Activated T-helper 1 cell treated with Interleukin-2 at 50 U/mL for 16 hours (primary cell): ENCODE measurements at places on chromosomes 4 and X.

DNA sequence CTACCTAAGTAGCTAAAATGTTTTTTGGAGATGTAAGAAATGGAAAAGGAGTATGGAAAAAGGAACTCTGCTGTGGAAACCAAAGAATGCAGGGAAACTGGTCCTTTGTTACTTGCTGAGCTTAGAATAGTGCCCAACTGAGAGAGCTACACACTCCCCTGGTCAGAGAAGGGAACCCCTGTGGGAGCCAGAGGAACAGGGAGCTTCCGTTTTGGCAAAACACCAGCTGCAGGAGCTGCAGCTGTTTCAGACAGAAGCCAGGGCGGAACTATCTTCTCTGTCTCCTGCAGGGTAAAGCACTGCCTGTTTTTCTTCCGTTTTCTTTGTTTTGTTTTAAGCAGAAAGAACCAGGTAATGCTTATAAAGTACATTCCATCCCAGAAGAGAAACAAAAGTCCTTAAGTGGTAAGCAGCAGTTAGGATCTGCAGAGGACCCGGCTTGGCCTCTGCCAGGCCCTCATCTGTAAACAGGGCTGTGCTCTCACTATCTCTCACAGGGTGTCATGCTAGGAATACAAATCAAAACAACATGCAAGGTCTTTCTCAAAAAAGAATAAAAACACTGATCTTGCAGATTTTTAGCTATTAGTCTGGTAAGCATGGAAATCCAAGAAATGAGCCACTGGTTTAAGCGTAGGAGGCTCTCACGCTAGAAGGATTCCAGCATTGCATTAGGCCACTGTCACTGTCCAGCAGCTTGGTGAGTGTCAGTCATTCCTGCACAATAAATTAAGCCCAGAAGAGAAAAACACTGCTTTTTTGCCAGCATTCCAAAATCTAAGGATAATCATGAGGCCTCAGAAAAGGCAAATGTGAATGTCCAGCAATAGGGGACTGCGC lies 76.1 kb downstream of the CHST7 start:
- no peak for DNase-seq

DNA sequence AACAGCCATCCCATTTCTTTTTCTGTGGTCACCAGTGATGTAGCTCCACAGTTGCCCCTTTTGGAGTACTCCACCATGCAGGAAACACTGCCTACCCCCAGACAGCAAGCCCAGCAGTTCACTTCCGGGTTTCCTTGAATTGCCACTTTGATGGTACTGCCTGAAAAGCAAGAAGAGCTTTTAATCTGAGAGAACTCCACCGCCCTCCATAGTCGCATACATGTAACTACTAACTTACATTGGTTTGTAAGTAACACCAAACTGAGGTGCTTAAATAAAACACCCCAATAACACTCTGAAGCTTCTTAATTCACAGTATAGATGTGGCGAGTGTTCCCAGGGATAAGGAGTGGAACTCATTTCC lies 53.6 kb upstream of the HPSE start:
- DNase-seq: no peak

GRCh38 chr4:740011-740410 lies 34.4 kb downstream of the PCGF3 start:
- DNase-seq: no peak

- DNase-seq: no peak
Measured at GRCh38 chr4:8044699-8045098, 105.0 kb upstream of the AFAP1 start.

GRCh38 chrX:115966920-115967319 lies 203.6 kb upstream of the AGTR2 start:
- DNase-seq: no peak

DNA sequence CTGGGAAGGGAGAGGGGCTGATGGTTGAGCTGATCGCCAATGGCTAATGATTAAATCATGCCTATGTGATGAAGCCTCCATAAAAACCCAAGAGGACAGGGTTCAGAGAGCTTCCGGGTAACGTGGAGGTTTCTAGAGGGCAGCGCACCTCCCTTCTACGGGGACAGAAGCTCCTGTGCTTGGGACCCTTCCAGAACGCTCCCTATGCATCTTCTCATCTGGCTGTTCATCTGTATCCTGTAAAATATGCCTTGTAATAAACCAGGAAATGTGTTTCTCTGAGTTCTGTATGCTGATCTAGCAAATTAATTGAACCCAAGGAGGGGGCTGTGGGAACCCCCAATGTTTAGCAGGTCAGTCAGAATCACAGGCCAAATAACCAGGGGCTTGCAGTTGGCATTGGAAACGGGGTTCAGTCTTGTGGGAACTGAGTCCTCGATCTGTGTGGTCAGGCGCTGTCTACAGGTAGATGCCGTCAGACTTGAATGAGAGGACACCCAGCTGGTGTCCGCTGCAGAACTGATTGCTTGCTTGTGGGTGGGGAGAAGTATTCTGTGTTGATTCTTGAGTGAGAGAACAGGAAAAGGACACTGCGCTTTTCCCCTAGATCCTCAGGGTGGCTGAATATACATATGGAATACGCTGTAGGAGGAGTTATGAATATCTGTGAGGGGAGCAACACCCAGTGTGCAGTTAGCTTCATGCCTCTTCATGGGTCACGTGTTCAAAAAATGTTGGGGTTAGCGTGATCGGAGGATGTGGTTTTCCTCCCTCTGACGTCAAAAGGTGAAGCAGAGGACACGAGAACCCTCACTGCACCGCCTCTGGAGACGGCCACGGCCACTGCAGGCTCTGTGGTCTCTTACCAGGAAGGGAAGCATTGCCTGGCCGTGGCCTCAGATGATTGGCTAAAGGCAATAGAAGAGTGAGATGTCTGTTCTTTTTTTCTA lies 29.2 kb downstream of the HTT-AS start:
- peak; percentile 59 for DNase-seq

DNA sequence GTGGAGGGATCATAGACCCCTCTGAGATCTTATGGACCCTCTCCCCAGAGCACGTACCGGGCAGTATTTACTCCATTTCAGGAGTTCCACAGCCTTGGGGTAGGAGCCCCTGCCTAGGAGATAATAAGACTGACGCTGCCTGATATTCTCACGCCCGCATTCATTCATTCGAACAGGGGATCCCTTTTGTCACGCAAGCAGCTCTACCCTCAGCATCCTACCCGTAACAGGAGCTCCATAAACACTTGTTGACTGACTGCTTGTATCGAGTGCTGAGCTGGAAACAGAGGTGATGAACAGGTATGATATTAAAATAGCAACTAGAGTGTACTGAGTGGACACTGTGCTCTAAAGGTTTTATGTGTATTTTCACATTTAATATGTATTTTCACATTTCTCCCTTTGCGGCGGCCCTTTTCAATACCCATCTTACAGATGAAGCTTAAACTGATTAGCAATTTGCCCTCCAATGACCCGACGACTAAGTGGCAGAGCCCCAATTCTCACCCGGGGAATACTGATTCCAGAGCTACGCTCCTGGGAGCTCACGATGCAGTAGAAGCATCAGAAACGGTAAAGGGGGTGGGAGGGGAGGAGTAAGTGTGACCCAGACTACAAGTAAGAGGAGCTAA lies 888 bp downstream of the RAB28 start:
- DNase-seq: no peak

DNA sequence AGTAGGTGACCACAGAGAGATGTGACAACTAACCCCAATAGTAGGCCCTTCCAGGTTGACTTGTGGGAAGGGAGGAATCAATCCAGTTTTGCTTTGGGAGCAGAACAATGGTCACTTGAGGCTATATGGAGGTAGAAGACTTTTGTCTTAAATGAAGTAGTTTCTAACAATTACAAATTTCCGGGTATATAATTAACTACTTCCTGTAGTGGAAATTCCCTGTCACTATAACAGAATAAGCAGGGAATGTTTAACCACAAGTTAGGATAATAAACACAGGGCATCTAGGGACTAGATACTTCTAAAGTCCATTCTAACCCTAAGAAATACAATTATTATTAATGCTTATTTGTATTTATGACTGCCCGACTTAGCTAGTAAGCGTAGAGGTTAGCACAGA lies 99.0 kb upstream of the TRPC3 start:
- no peak for DNase-seq

DNA sequence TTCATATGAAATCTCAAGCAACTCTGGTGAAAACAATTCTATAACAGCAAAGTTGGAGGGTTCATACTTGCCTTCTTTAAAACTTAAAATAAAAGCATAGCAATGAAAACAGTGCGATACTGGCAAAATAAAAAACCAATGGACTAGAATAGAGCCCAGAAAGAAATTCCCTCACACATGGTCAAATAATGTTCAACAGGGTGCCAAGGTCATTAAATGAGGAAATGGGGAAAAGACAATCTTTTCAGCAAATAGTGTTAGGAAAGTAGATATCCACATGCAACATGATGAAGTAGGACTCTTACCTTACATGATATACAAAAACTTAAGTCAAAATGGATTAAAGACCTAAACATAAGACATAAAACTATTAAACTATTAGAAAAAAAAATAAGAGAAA lies 970.2 kb upstream of the AGA start:
- no peak for DNase-seq

DNA sequence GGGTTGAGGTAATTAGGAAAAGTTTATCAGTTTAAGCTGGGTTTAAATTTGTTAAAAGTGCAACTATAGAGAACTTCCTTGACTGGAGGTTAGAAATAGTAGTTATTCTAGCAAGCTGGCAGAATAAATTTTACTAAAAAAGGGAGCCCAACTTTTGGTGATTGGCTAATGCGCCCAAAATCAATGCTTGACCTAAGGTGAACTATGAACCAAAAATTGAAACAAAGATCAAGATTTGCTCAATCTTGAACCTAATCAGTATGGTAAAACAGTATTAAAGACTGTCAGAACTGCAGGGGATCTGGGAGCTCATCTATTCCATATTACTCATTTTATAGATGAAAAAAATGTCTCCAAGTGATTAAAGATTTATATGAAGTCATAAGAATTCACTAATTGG lies 6.1 kb upstream of the SPATA18 start:
- no peak for DNase-seq

DNA sequence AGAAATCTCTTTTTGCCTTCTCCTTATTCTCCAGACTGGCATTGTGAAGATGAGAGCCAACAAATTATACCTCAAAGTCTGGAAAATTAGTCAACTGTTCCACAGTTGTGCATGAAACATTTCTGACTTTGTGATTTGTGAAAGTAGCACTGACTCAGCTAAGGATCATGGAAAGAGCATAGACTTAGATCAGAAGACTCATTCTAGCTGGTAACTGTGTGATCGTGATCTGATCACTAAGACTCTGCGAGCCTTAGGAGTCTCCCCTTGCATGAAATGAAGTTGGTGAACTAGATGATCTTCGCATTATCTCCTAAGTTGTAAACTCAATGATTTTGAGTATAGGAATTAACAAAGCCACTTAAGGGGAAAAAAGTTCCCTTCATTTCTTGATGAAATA lies 668.1 kb downstream of the RPA4 start:
- DNase-seq: no peak

- DNase-seq: no peak
Measured at GRCh38 chr4:182221987-182222386, 21.2 kb upstream of the TENM3 start.

GRCh38 chr4:10243856-10244255 lies 127.3 kb upstream of the WDR1 start:
- no peak for DNase-seq

DNA sequence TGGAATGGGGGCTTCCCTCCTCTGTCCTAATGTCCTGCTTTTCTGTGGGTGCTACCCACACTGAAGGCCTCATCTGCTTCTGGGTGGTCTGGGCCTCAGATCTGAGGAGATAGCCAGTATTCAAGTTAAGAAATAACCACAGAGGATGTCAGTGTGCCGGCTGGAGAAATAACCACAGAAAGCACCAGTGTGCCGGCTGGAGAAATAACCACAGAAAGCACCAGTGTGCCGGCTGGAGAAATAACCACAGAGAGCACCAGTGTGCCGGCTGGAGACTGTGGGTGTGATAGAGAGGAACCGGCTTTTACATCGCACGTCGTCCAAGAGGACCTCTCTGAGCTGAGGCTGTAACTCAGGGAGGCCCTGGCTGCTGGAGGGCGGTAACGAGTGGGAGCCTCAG lies 65.7 kb upstream of the PSAPL1 start:
- DNase-seq: no peak
